ENCODE measurements at places on chromosomes 13 and 19.
A peak's percentile ranks its signal among the peaks of the same experiment; 100 is the strongest.

DNA sequence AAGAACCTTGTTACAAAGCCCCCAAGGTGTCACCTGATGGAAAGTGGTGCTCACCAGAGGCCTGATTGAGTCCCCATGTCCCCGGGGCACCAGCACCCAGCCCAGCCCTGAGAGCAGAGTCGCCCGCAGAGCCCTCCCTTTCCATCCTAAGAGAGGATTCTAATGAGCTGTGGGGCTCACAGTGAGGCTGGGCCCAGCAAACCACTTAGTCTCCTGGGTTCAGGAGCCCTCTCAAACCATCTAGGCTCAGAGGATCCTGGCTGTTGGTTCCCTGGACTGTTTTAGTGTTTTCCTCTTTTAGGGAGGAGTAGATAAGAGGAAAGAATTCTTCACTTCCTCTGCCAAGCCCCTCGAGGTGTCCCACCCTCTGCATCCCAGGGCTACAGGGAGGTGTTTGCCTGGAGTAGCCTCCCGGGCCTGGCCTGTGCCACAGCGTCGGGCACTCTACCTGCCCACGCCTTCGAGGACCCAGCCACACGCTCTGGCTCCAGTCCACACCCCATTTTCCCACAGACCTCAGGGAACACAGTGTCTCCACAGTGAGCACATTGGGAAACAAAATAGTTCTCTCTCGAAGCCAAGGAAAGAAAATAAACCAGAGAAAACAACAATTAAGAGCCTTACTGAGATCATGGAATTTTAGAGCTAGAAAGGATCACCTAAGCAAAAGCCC lies 34.4 kb downstream of the DHRS12 start:
- DNase-seq, result no peak

GRCh38 chr19:5448374-5448773 lies 6.8 kb upstream of the ZNRF4 start:
- no peak for DNase-seq

DNA sequence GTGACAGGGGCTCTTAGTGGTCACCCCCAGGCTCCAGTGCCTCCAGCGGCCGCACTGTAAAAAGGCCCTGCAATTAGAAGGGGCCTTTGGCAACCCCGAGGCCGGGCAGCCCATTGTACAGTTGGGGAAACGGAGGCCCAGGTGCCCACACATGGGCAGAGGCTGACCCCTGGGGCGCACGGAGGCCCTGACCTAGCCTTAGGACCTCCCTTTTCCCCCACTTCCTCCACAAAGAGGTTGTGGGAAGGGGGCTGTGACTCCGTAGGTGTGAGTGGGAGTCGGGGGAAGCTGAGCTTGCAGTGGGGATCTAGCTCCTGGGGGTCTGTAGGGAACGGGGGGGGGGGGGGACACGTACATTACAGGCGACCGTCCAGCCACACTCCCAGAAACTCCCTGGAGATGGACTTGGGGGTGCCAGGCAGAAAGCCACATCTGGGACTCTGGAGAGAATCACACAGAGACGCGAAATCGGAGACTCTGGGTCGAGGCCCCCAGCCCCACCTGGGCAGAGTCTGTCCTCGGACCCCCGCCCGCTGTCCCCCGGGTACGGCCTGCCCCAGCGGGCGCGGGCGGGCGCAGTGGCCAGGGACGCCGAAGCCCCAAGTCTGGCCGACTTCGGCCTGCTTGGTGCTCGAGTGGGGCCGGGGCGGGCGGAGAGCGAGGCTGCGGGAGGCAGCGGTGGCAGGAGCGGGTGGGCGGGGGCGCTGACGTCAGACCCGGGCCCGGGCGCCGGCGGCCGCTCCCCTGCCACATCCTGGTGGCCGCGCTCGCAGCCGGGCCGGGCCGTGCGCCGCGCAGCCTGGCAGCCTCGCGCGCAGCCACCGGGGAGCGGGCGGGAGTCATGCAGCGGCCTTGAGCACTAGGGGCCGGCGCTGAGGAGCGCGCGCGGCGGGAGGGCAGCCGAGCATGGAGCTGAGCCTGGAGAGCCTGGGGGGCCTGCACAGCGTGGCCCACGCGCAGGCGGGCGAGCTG lies at the start of gene ONECUT3:
ONECUT3 (plus strand) TSS at position 750 of the 972 bp plus-strand sequence; CDS start at position 907, 157 bp downstream.
- no peak for DNase-seq

- no peak for DNase-seq
Observed at GRCh38 chr19:38742906-38743305, 1.4 kb downstream of the CAPN12 start.

DNA sequence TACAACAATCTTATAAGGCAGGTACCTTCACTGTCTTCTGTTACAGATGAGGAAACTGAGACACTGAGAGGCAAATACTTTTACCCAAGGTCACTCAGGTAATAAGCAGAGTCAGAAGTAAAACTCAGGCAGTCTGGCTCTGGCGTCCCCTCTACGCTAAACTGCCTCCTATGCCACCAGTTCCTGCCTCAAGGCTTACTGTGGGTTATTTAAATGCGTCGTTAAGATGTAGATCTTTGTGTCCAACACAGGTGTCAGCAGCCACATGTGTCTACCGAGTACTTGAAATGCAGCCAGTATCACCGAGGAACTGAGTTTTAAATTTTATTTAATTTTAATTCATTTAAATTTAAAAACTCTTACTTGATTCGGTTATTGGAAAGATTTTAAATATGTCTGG lies 1.9 kb downstream of the HAS1 start:
- no peak for DNase-seq

DNA sequence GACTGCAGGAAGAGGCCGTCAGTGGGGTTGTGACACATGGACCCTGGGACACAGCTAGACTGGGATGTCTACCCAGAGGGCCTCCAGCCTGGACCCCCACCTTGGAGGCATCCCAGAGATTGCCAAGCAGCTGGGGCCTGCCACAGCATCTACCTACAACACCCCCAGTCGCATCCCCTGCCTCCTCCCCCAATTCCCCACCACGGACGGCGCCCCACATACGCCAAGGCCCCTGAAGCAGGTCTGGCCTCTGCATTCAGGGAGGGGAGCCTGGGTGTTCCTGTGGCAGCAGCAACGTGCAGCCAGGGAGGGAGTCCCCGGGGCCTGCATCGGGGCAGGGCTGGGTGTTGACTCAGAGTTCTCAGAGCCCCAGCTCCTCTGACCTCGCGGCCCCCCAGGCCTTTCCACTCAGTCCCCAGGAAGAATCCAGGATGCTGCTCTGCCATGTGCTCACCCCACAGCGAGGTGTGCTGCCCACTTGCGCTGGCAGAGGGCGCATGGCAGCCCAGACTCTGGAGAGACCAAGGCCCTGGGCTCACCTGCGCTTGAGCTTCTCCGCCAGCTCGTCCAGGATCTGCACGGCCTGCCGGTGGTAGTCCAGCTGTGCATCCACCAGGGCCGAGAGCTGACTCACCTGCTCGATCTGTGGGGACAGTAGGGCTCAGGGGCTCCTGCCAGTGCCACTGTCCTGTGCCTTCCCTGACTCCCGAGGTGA lies 19.6 kb downstream of the MPND start:
- no peak for DNase-seq

DNA sequence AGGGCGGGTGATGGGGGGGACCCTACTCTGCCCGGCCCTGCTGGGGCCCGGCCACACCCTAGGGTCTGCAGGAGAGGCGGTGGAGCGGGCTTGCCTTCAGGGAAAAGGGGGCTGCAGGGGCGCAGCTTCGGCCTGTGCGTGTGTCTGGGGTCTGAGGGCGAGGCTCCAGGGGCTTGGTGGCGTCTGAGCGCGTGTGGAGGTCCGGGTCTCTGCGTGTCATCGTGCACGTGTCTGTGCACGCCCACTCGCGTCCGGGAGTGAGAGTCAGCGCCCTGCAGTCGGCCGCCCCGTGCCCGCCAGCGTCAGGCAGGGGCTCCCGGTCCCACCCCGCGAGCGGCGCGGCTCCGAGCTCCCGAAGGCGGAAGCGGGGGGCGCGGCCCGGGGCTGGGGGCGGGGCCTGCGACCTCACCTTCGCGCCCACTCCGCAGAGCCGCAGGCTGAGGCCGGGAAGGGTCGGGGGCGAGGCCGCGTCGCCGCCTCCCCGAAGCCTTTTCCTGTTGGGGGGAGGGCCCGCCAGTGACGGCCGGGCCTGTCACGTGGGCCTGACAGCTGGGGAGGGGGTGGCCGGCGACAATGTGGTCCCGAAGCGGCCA lies at the start of gene ARHGAP45:
ARHGAP45 (plus strand) TSS at position 420 of the 593 bp plus-strand sequence. CDS start 239 bp downstream, outside the sequence.
- no peak for DNase-seq

- DNase-seq, result no peak
Observed at GRCh38 chr19:41311072-41311471, 1.1 kb downstream of the CCDC97 start.

- DNase-seq, result no peak
Observed at GRCh38 chr19:2371656-2372055, 11.6 kb downstream of the TMPRSS9 start.

- DNase-seq, result no peak
Observed at GRCh38 chr13:65508338-65508737, 1721.8 kb downstream of the PCDH9 start.

DNA sequence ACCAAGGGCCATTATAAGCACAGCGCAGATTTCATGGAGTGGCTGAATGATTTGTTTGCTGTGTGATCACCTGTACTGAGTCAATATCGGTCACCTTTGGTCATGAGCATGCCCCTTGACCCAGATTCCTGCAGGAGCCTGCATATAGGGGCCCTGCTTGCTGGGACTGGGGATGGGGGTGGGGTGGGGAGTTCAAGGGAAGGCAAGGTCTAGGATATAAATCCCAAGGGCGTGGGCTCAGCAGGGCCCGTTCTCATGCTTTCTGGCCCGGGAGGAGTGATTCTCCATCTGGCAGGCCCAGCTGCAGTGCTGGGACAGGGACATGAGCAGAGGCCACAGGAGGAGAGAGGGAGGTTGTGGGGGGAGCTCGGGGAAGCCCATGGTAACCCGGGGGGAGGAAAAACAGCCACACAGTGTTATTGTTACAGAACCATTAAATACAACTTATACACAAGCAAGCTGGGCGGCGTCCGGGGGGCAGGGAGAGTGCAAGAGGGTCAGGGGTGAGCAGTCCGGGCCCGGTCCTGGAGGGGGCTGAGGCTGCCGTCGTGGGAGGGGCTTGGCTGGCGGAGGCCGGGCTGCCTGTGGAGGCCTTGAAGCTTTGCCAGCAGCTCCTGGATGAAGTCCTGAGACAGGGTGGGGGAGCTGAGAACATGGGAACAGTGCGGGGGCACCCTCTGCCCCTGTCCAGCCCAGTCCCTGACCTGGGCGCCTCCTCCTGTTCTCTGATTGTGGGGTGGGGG lies 5.2 kb downstream of the PPP1R14A start:
- DNase-seq, result peak; percentile 64

- DNase-seq, result no peak
Observed at GRCh38 chr19:39401549-39402345, 4.9 kb upstream of the ZFP36 start.

GRCh38 chr19:31138077-31138476 lies 211.2 kb downstream of the TSHZ3 start:
- DNase-seq, result no peak

GRCh38 chr19:40242480-40242879 lies 16.0 kb upstream of the CCNP start:
- no peak for DNase-seq

DNA sequence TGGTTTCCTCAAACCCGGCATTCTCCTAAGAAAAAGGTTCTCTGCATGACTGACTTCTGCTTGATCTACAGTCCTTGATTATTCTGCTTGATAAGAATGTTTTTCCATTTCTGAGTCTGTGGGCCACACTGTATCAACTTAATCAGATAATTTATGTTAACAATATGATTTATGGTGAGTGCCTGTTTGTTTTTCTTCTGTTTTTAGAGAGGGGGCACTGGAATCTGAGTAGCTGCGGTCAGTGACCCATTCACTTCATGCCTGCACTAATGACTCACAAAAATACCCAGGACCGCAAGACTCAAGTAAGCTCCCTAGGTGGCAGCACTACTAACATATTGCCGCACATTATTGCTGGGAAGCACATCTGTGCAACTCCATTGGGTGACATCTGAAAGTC lies 542.3 kb upstream of the ATXN8OS start:
- DNase-seq, result no peak

- no peak for DNase-seq
Observed at GRCh38 chr19:1058112-1058511, 8.9 kb upstream of the ARHGAP45 start.

GRCh38 chr19:1042689-1043511 lies 3.0 kb downstream of the ABCA7 start:
- DNase-seq, result no peak

Data from posterior cingulate gyrus (tissue), 11 donors.